8988T (cell line): ENCODE measurements at places on chromosomes 7 and 10.

- DNase-seq = no peak
Observed at GRCh38 chr10:87715552-87716347, 56.1 kb downstream of the PAPSS2 start.

GRCh38 chr7:29843093-29843492 lies 36.8 kb downstream of the WIPF3 start:
- no peak for DNase-seq

DNA sequence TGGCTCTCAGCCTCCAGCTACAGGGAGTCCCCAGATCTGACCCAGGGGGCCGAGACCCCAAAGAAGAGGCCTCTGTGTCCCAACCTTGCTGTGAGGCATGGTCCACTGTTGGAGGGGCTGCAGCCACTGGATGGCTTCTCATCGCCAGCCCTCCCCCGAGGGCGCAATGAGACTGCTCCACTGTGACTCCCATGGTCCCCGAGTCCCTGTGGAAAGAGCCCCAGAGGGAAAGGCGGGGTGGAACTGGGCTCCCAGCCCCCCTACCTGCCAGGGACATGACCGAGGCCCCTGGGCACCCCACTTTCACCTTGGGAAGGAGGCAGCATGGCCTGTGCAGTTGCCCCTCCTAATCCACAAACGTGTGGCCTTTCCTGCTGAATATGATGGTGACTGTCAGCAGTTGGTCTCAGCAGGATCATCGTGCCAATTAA lies 33.5 kb upstream of the RET start:
- no peak for DNase-seq

DNA sequence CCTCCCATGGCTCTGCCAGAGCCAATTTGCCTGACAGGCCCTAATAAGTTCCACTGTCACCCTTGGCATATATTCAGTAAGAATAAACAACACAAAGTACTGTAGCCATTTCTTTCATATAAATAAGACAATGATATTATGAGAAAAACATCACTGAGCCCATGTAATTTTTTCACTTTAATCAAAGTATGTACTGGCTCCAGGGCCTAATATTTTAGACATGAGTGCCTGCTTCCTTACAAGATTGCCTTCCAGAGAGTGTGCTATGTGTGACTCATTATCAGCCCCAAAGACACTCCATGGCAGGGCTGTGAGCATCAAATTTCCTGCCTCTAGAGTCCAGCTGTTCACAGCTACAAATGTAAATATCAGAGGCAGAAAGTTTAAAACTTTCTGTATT lies 297.6 kb downstream of the LHFPL3 start:
- no peak for DNase-seq

- DNase-seq = no peak
Observed at GRCh38 chr7:65938336-65938895, 43.6 kb downstream of the GUSB start.

DNA sequence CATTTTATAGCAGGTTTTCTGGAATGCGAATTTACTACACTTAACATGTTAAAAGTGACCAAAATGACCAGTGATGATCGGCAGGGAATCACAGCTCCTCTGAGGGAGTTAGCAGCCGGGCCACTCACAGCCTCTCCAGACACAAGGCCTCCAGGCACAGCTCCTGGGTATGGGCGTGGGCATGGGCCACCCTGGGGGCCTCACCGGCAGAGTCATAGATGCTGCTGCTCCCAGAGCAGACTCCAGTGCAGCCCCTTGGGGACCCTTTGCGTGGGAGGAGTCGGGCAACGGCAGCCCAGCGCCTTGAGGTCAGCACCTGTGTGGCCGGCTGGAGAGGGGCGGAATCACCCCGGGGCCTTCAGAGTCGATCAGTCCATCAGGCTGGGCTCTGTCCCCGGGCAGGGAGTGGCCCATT lies 8.6 kb downstream of the KNDC1 start:
- no peak for DNase-seq

GRCh38 chr7:8356071-8356470 lies 77.3 kb upstream of the NXPH1 start:
- DNase-seq = no peak

- no peak for DNase-seq
Observed at GRCh38 chr10:91576096-91576545, 56.8 kb downstream of the PPP1R3C start.

GRCh38 chr7:17234398-17235031 lies 63.9 kb upstream of the AHR start:
- DNase-seq = no peak

DNA sequence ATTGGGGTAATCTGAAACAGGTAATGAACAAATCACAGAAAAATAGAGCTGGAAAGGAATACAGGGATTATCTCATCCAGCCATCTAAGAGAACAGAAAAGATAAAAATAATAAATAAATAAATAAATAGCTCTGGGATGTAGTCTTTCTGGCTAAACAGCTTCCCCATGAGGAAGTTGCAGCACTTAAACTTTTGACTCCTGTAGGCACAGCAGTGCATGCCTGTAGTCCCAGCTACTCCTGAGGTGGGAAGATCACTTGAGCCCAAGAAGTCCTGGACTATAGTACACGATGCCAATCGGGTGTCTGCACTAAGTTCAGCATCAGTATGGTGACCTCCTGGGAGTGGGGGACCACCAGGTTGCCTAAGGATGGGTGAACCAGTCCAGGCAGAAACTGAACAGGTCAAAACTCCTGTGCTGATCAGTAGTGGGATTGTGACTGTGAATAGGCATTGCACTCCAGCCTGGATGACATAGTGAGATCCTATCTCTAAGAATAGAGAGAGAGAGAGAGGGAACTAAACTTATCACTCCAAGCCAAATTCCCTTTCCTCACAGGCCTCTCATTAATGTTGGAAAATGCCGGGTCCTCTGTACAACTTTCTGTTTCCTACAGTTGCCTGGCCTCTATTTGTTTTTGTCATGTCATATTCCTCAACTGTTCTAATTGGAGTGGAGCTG lies 61.7 kb upstream of the CDK13 start:
- DNase-seq = no peak

- DNase-seq = no peak
Observed at GRCh38 chr7:94174956-94175355, 170.8 kb upstream of the BET1 start.

GRCh38 chr10:19833170-19833824 lies 17.1 kb downstream of the PLXDC2 start:
- DNase-seq = no peak

- DNase-seq = no peak
Observed at GRCh38 chr10:47116445-47116844, 183.6 kb upstream of the GDF10 start.

GRCh38 chr7:17679458-17679857 lies 260.8 kb downstream of the SNX13 start:
- DNase-seq = no peak

DNA sequence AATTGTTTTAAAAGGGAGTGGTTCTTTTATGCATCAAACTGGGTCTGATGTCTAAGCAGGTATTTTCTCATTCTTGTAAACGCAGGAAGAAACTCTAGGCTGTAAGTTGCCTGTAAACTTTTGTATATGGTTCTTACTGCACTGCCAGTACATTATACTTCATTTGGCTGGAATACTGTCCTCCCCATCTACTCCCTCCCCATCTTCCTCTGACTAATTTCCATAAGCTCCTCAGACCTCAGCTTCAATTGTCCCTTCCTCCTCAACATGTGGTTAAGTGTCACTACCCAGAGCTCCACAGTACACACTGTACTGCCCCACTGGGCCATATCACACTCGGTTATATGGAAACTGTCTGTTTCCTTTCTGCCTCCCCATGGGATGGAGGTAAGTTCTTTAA lies 161.4 kb upstream of the MDFIC start:
- no peak for DNase-seq

DNA sequence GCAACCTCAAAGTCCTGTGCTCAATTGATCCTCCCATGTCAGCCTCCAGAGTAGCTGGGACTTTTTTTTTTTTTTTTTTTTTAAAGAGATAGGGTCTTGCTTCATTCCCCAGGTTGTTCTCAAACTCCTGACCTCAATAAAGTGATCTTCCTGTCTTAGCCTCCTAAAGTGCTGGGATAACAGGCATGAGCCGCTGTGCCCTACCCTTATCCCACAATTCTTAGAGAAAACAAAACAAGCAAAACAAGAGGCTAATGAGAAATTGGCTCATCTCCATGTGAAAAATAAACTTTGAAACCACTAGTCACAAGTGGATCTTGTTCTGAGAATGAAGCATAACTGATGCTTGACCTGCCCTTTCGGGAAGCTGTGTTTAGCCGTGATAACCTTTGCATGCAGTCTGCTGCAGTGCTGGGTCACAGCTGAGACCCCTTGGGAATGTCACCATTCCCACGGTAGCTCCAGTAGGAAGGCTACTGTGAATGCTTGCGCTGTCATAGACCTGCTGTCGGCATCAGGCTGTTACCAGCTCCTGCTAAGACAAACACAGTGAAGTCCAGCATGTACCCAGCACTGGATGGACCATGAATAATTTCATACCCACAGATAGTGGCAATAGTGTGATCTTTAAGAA lies 290.7 kb upstream of the KIAA1217 start:
- DNase-seq = no peak

GRCh38 chr10:81957976-81958375 lies 83.0 kb downstream of the NRG3 start:
- DNase-seq = no peak

GRCh38 chr7:47094462-47094861 lies 487.4 kb downstream of the TNS3 start:
- DNase-seq = no peak

GRCh38 chr7:43647673-43648472 lies 65.0 kb downstream of the STK17A start:
- no peak for DNase-seq
